ENCODE measurements at places on chromosomes 2 and 18.
A peak's percentile ranks its signal among the peaks of the same experiment; 100 is the strongest.

- DNase-seq = no peak
These were observed 24.4 kb upstream of the ITGB6 start for GRCh38 chr2:160224507-160224906.

DNA sequence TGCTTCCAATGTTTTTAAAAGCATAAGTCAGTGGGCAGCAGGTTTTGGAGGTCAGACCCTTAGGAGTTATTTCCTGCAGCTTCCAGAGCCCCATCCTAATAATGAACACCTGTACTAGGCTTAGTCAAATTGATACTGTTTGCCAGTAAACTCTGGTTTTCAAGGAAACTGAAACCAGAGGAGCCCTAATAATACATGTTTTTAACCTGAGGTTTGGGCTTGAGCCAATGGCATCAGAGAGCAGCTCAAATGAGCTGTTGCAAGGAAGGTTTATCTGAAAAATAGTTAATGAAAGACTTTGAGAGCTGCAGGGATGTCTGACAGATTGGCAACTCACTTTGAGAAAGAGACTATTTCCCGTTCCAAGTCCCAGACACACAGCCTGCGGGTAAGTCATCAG, 54.6 kb downstream of the DCC start:
- DNase-seq = no peak

DNA sequence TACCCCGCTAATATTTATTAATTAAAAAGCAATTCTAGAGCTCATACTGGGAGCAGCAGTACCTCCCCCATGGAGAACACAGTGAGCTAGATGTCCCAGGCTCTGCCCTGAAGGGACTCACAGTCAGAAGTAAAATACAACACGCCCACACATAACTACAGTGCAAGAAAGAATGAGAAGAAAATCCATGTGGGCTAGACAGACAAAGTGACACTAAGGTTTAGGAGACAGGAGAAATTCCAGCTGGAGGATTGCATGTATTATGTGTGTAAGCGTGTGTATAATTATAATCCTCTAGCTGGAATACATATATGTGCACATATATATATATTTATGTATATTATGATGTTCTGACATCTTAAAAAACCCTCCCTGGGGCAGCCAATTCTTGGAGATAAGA, 15.7 kb downstream of the SOWAHC start:
- DNase-seq = no peak

DNA sequence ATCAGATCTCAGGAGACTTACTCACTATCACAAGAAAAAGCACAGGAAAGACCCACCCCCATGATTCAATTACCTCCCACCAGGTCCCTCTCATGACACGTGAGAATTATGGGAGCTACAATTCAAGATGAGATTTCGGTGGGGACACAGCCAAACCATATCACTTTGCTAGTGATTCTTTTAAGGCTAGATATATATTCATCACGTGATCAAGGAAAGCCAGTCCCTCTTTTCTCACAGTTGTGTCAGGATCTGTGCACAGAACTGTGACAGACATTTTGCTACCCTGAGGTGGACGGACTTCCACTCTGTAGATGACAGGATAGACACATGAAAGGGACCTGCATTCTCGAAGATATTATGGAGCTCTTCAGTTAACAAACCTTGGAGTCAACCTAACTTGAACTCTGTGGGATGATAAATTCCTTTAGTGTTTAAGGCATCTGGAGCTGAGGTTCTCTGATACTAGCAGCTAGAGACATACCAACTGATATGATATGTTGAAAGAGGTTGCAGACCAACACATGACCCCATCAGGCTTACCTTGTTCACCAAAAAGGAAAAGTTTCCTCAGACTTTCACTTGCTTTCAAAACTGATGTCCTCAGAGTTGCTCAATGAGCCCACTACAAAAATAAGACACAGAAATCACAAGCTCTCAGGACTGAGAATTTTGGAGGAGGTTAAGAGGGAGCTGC, 66.3 kb upstream of the SCG2 start:
- DNase-seq = no peak

GRCh38 chr2:230267556-230267955, 42.0 kb downstream of the SP140 start:
- DNase-seq = no peak

DNA sequence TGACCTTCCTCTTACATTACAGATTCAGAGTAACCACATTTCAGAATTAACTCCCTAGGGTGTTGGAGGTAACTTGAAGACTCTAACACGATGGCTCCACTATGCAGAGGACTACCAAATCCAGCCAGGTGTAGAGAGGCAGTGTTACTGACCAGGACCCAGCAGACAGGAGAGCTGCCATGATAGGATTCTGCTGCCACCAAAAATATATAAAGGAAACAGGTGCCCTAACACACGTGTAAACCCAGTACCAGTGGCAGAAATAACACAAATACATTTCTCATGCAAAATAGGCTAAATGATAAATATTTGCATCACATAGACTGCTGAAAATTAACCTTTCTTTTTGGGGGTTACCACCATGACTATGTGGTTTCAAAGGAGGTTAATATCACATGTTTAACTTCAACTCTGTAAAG, 7.0 kb downstream of the ZBTB14 start:
- no peak for DNase-seq

- DNase-seq = peak; percentile 44
These were observed 21.4 kb upstream of the SPIRE1 start for GRCh38 chr18:12679183-12679786.

DNA sequence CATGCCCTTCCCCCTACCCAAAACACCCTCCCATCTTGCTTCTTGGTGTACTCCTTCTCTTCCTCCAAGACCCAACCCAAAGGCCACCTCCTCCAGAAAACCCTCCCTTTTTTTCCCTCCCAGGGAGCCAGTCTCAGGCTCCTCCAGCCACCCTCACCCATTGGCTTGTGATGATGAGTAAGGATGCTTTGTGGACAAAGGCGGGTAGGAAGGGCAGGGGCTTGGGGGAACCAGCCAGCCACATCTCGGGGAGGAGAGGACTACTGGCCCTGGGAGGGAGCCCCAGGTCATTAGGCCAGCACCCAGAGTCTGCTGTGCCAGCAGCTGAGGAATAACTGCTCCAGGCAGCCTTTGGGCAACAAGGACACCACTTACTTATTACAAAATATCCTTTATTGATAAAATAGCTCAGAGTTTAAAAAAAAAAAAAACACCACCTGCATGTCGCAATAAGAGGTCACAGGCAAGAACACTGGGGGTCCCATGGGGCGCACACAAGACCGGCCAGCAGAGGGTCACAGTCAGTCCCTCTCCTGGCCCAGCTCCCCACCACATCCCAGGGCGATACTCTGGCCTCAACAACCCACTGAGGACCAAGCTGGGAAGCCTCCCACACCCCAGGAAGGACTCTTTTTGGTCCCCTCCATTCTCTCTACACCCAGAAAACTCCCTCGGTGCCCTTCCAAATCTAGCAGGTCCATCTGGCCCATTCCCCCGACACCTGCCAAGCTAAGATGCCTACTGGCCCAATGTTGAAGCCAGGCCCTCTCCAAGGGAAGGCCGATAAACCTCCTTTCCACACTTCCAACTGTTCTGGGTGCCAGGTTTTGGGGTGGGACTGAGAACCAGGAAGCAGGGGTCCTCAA, 3.6 kb downstream of the ADRA2B start:
- DNase-seq = no peak

GRCh38 chr2:24471662-24472061, 19.4 kb upstream of the NCOA1 start:
- DNase-seq = peak; percentile 31

GRCh38 chr2:190717764-190718651, 69.1 kb downstream of the NAB1 start:
- no peak for DNase-seq

- peak; percentile 53 for DNase-seq
These were observed 41.2 kb downstream of the RALBP1 start for GRCh38 chr18:9516437-9517064.

DNA sequence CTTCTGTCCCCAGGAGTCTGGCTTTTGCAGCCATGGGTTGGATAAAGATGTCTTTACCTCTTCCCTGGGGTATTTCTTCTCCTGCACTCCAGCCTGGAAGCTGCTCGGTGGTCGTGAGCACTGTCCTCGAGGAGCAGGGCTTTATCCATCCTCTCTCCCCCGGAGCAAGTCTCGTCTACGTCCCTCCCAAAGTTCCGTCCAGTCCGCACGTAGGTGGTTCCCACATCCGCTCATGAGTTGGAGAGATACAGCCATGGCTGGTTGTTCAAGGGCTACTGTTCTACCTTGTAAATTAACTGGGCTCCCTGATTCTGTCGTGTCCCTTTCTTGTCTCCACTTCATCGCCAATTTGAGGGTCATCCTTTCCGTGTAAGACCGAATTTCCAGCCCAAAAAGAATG, 47.1 kb downstream of the TRAPPC12 start:
- no peak for DNase-seq

DNA sequence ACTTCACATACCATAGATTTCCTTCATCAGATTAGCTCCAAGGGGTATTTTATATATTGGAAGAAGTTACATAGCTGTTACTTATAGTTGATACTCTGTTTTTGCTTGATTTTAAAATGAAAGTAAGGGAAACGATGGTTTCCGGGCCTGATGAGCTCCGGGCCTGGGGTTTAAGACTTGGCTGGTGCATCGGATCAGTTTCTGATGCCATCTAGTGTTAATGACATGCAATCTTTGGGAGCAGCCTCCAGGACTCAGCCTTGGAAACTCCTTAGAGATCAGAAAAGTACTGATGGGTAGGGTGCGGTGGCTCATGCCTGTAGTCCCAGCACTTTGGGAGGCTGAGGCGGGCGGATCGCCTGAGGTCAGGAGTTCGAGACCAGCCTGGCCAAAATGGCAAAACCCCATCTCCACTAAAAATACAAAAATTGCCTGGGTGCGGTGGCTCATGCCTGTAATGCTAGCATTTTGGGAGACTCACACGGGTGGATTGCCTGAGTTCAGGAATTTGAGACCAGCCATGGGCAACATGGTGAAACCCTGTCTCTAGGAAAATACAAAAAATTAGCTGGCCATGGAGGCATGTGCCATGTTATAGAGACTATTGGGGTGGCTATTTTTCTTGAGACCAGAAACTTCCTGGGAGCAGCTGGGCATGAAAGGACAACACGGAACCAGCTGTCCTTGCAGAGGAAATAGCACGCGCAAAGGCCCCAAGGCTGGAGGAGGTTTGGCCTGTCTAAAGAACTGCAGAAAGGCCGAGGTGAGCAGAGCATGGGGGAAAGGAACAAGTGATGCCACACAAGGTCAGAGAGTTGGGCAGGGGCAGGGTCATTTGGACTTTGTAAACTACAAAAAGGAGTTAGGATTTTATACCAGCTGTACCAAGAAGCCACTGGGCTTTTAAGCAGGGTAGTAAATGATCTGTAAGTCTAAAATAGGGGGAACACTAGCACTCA, 46.9 kb upstream of the CNOT11 start:
- DNase-seq = peak; percentile 84

- DNase-seq = no peak
These were observed 912 bp upstream of the LAPTM4A start for GRCh38 chr2:20052229-20052851.

DNA sequence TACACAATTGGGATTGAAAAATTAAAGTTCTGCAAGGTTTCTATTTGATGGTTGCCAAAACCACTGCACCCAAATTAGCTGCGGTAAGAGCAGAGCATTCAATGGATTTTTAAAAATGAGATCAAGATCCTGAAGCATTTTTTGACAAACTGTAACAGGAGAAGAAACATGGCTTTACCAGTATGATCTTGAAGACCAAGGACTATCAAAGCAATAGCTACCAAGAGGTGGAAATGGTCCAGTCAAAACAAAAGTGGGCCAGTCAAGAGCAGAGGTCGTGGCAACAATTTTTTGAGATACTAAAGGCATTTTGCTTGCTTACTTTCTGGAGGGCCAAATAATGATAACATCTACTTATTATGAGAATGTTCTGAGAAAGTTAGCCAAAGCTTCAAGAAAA, 186.8 kb downstream of the RDH14 start:
- no peak for DNase-seq

GRCh38 chr18:7646174-7646886, 79.2 kb downstream of the PTPRM start:
- no peak for DNase-seq

DNA sequence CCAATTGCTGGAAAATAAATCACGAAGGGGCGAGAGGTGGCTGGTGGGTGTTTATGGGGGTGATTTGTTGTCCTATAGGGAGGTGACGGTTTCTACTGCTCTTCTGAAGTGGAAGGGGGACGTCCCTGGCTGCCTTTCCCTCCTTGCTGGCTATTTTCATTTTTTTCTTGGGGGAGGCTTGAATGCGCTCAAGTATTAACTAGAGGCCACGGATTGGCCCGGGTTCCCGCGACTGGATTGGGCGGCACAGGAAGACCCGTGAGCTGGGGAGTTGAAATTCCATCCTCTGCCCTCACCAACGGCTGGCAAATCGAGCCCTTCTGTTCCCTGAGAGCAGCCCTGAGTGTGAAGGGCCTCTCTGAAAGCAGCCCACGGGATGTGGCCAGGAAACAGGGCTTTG, 176.5 kb upstream of the SPRED2 start:
- DNase-seq = no peak

GRCh38 chr2:189372688-189373257, 68.5 kb upstream of the WDR75 start:
- DNase-seq = no peak

- DNase-seq = peak; percentile 97
These were observed 102.3 kb upstream of the SMAD7 start for GRCh38 chr18:49052891-49053644.

DNA sequence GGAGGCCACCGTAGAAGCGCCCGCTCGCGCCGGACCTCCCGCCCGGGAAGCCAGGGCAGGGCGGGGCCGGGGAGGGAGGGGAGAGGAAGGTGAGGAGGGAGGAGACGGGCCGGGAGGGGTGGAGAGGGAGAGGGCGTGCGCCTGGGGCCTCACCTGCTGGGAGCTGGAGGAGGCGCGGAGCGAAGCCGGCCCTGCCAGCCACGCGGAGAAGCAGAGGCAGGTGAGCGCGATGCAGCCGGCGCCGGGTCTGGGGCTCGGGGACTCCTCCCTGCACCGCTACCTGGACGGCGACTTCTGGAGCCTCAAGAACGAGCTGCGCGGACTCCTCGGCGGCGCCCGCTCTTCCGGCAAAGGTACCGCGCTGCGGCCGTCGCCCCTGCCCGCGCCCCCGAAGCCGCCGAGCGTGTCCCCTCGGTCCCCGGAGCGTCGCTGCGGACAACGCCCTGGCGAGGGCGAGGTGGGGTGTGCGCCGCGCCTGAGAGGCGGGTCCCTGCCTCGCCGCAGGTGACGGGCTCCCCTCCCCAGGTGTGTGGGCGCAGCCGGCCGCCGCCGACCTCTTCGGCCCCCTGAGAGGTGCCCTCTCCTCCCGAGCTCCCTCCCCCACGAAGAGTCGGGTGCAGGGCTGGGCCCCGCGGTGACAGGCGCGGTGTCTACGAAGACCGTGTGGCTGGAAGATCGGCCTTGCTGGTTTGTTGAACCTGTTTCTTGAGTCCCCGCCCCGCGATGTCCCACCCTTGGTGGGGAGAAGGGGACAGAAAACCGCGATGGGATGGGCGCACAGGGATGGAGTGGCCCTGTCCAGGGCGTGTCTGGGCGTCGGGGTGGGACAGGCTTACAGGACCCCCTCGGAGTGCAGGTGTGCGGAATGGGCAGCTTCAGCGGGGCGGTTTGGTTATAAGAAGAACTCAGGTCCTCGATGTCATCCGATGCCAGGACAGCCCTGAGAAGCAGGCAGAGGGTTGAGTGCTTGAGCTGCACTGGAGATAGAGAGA, at the start of gene ACOXL:
TSS of gene ACOXL (plus strand) at position 152 of the 992 bp plus-strand sequence. CDS start 35,817 bp downstream, outside the sequence.
- no peak for DNase-seq

- DNase-seq = no peak
These were observed 7.4 kb downstream of the HDAC4 start for GRCh38 chr2:239393388-239393940.
